WTC11 (cell line): ENCODE measurements at places on chromosomes 5 and 9. TPM values are rescaled to one million over a fixed set of nuclear protein-coding genes. Genes with fewer than 3 reads are reported as not detected.
A peak's percentile ranks its signal among the peaks of the same experiment; 100 is the strongest.

GRCh38 chr5:124735169-124735858 is 11.1 kb downstream of the ZNF608 start:
- peak; percentile 71 for DNase-seq

- no peak for DNase-seq
These were observed 213.2 kb upstream of the IER5L start for GRCh38 chr9:129391221-129391661.

GRCh38 chr9:94142353-94142752 is 58.1 kb downstream of the PTPDC1 start:
- no peak for DNase-seq

DNA sequence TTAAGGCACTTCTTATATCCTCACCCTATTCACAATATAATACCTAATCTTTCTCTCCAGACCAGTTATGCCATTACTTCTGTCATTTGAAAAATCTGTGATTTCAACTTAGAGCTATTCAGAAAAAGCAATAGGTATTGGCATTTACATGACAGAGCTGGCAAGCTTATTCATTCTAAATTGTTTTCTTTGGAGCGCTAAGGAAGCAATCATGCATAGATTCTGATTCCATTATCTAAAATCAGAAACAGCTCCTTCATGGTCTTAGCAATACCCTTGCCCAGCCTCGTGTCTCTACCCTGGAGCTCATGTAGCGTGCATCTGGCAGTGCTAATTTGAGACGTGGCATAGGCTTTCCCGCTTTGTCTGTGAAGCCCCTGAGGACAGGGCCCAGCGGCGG is 4.5 kb downstream of the SLC1A1 start:
- DNase-seq, result no peak

DNA sequence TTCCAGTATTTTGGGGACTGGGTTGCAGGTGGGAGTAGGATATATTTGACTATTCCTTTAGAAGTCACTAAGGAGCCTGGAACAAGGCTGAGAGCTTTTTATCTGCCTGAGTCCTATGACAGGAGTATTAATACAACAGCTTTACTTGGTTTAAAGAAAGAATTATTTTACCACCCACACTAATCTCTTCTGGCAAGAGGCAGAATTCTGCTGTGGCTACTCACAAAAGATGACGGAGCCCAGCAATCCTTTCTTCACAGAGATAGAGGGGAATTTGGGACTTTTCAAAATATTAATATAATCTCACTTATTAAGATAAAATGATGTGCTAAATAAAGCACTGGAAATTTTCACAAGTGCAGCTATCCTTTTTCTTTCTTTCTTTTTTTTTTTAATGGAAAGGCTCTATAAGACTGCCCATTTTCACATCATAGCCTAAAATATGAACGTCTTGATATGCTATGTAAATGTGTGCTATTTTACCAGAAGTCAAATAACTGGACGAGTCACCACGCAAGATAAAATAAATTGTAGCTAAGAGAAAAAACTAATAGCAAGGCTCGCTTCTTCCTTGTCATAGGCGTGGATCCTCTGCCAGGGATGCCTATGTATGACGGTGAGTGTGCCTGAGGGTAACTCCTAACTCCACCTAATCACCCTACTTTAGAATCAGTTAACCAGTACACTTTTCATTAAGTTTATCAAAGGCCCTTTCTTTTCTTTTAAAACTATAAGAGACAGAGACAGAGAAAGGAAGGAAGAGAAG is 76.3 kb downstream of the ZNF608 start:
- DNase-seq, result no peak

The LMX1B gene
- total RNA-seq, result 4.6 to 12.4 TPM (median 5.1 TPM) in 3 replicates

The CKMT2 gene
- total RNA-seq, result 1.8 to 3.1 TPM (median 2.4 TPM) in 3 replicates

The CDH9 gene
- 0.07 to 0.48 TPM (median 0.21 TPM) in 3 replicates for total RNA-seq

The GRK6 gene
- 60.7 to 69.2 TPM (median 61.7 TPM) in 3 replicates for total RNA-seq
